CD4-positive, alpha-beta T cell treated with Interleukin-4 for 1 hour (primary cell): ENCODE measurements at places on chromosomes 11 and 22.

- no peak for DNase-seq
Measured at GRCh38 chr11:69121621-69122325, 34.0 kb upstream of the SMIM38 start.

DNA sequence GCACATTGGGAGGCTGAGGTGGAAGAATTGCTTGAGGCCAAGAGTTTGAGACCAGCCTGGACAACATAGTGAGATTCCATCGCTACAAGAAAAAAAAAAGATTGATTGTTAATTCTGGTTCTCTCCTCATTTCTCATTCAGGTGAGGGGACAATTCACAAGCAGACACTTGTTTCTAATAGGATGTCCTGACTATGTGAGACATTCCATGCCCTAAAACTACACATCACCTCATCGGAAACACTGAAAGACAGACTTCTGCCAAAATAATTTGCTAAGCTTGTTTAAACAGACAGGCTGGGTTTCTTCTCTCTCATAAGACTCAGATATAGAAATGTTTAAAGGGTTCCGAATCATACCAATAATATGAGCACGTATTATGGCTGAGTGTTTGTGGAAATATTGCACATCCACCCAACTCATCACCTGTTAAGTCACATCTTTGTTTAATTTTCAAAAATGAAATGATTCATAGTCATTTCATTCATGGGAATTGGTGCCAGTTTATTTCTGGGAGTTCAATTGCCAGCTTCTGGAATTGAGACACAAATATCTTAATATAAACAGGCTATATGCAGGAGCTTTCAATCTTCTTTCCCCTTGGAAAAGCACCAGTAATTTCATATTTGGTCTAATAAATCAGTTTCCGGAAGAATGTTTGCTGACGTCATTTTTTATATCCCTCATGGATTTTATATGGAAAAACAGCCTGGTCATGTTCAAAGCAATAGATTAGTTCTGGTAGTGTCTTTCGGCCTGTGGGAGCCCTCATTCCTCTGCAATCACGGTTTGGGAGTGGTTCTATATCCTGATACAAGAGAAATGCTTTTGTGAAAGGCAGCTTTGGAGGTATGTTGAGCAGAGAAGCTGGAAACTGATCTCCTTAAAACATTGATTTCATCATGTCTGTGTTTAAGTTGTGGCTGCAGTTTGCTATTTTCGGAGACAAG is 87.0 kb downstream of the BDNF start:
- no peak for DNase-seq

DNA sequence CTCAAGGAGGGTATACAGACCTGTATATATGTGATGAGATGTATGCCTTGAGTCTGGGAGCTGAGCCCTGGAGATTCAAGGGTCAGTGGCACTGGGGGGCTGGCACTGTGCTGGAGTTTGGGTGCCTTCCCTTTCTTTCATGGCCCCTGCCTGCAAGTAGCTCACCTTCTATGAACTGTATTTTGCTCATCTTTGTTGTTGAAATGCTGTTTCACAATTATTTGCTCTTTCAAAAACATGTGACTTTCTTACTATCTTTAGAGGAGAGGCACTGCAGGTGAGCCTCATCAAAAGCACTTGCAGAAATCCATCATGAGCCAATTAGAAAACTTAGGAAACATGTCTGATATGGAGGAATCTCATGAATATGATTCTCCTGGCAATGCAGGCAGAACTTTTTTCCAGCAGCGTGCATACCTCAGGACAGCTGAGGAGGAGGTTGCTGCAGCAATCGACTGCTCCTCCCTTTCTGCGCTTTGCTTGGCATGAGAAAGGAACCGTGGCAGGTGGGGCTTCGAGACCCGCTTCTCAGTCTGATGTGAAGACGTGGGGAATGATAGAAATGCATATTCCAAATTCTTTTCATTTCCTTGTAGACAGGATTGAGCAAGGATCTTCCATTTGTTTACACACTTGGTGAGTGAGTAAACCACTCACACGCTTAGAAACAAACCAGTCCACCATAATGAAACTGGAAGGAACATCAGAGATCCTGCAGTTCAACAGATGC is 178.4 kb upstream of the E2F8 start:
- no peak for DNase-seq

GRCh38 chr22:29103121-29103520 is 30.3 kb downstream of the KREMEN1 start:
- no peak for DNase-seq
